ENCODE measurements at places on chromosomes 12 and 14. TPM values are rescaled to one million over a fixed set of nuclear protein-coding genes. Genes with fewer than 3 reads are reported as not detected.

GRCh38 chr12:44389038-44389437 lies 487.1 kb downstream of the NELL2 start:
- no peak for DNase-seq
- no peak overlapping the region for H3K27ac ChIP-seq
- no peaks in the 10 kb centered on the region for H3K4me1 ChIP-seq
- no peak overlapping the region for H3K4me3 ChIP-seq
- H3K27me3 ChIP-seq = no peaks in the 10 kb centered on the region
- H3K36me3 ChIP-seq = no peaks in the 10 kb centered on the region

GRCh38 chr12:46946137-46946536 lies 120.3 kb upstream of the SLC38A4 start:
- DNase-seq = no peak
- no peaks in the 10 kb centered on the region for H3K27me3 ChIP-seq
- no peaks in the 10 kb centered on the region for H3K36me3 ChIP-seq
- no peak overlapping the region for H3K27ac ChIP-seq

DNA sequence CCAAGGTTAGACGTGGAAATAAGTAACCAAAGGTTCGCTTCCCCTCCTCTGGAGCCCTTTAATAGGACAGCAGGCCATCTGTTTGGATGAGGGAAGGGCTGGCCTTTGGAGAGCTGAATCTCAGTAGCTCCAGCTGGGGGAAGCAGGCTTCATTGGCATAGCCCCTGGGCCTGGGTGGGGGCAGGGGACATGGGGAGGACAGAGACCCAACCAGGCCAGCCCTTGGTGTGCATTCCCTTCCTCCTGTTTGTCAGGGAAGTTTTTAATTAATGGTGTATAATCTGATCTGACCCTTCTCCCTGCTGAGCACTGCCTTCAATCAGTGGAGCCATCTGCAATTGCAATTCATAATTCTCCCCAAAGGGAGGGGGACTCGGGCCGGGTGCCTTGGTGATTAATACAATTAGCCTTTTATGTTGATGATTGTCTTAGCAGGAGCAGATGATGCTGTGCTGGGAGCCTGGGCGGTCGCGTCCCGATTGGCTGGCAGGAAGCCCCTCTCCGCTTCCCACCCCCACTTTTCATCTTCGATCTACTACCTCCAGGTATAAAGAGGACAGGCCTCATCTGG lies 6.4 kb downstream of the AQP6 start:
- no peaks in the 10 kb centered on the region for H3K36me3 ChIP-seq
- no peak overlapping the region for H3K4me3 ChIP-seq
- H3K4me1 ChIP-seq = peaks cover 62% of the 10 kb centered on the region

DNA sequence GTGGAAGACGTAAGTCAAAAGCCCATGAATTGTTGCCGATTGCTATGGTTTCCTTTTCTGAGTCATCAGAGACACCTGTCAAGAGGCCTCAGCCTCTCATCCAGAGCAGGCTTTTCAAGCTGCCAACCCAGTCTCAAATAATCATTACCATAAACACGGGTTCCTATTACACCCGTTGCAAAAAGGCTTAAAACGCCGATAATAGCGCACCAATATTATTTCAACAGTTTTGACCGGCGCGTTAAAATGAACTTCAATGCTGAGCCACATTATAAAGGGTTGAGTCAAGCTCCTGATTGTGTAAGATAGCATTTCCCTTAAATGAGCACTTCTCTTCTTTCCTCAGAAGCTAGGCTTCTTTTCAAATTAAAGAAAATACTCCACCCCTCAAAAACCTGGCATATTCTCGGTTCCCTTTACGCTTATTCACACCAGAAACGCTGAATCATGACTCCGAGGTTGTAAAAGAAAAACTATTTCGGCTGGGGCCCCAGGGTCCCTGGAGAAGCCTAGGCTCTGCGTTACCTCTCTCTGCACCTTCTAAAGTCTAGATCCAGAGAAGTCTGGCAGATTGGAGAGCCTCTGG lies 1.4 kb downstream of the TMTC1 start:
- H3K36me3 ChIP-seq = no peaks in the 10 kb centered on the region
- H3K27ac ChIP-seq = peak overlapping the region; percentile 79
- H3K4me3 ChIP-seq = peak overlapping the region; percentile 72
- peaks cover 11% of the 10 kb centered on the region for H3K27me3 ChIP-seq
- DNase-seq = no peak

DNA sequence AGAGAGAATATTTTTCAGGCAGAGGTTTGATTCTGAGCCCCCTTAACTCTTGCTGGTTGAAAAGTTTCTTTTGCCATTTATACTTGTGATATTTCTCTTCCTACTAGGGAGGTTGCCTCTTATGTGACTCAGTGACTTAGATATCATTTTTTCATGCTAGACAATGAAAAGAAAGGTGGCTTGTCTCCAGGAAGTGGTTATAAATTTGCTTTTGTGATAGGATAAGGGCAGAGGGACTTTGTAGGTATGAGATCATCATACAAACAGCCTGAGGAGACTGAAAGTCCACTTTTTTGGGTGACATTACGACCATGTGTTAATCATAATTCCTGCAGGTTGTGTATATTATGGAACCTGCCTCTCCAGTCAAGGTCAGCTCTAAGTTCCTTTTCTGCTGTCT lies 35.8 kb downstream of the ACSM4 start:
- no peak overlapping the region for H3K4me3 ChIP-seq
- H3K27ac ChIP-seq = no peak overlapping the region
- DNase-seq = no peak

DNA sequence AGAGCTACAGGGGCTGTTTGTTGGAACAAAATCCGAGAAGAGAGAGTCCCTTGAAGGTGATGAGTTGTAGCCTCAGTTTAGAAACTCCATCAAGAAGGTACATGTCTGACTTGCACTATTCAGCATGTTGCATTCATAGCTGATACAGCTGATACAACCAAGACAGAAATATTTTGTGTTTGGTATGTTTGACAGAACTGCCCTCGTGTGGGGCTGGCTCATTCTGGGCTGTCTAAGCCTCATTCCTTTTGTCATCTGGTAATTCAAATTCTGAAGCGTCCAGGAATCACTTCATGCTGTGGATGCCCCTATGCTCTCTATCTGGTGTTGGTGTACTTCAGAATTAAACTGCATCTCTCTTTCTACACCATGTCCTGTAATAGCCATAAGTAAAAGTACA lies 126.3 kb downstream of the ANO6 start:
- H3K36me3 ChIP-seq = no peaks in the 10 kb centered on the region
- no peaks in the 10 kb centered on the region for H3K27me3 ChIP-seq
- no peak overlapping the region for H3K27ac ChIP-seq
- no peak overlapping the region for H3K4me3 ChIP-seq
- no peaks in the 10 kb centered on the region for H3K4me1 ChIP-seq

DNA sequence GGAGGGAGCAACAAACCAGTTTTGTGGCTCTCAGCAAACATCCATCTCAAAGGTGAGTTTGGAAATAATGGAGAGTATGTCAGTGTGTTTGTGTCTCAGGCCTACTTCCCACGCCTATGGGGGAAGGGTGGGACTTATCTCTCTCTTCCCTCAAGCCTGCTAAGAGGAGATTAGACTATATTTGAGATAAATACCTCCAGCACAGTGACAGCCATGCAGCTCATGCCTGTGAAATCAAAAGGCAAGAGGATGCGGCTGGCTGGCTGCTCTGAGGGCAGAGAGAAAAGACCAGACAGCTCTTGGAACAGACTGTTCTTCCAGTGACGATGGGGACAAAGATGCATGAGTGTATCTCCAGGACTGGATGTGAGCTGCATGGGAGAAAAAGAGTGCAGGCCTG lies 14.7 kb upstream of the POC1B start:
- no peaks in the 10 kb centered on the region for H3K36me3 ChIP-seq
- peaks cover 3% of the 10 kb centered on the region for H3K4me1 ChIP-seq
- no peak for DNase-seq
- H3K4me3 ChIP-seq = no peak overlapping the region
- H3K27ac ChIP-seq = no peak overlapping the region

GRCh38 chr14:22685467-22685866 lies 41.3 kb upstream of the OR6J1 start:
- DNase-seq = no peak
- H3K27me3 ChIP-seq = no peaks in the 10 kb centered on the region
- H3K36me3 ChIP-seq = no peaks in the 10 kb centered on the region
- peaks cover 4% of the 10 kb centered on the region for H3K4me1 ChIP-seq
- H3K27ac ChIP-seq = no peak overlapping the region
- no peak overlapping the region for H3K4me3 ChIP-seq

GRCh38 chr12:6790496-6791150 lies 1.3 kb downstream of the CD4 start:
- no peak for DNase-seq
- H3K36me3 ChIP-seq = no peaks in the 10 kb centered on the region
- H3K27me3 ChIP-seq = no peaks in the 10 kb centered on the region
- H3K4me1 ChIP-seq = peaks cover 17% of the 10 kb centered on the region
- H3K27ac ChIP-seq = no peak overlapping the region

- H3K27me3 ChIP-seq = no peaks in the 10 kb centered on the region
- H3K4me3 ChIP-seq = no peak overlapping the region
- H3K27ac ChIP-seq = no peak overlapping the region
- DNase-seq = no peak
- H3K4me1 ChIP-seq = no peaks in the 10 kb centered on the region
- H3K36me3 ChIP-seq = no peaks in the 10 kb centered on the region
Observed at GRCh38 chr12:41769810-41770209, 374.9 kb downstream of the GXYLT1 start.

DNA sequence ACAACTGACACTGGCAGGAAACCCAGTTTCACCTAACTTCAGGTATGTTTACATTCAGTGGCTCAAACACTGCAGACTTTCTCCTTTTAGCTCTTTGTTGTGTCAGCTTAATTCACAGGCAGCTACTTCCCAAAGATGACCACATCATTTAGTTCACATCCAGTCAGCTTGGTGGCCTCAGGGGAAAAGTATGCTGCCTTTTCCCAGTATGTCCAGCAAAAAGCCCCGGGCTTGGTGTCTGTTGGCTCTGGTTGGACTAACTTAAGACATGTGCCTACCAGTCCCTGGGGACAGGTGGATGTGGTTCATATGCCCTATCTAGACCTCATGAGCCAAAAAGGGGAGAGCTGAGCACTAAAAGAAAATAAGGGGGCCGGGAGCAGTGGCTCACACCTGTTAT lies 56.4 kb downstream of the GOLGA5 start:
- no peaks in the 10 kb centered on the region for H3K36me3 ChIP-seq
- no peak for DNase-seq
- H3K27ac ChIP-seq = no peak overlapping the region
- no peaks in the 10 kb centered on the region for H3K27me3 ChIP-seq

DNA sequence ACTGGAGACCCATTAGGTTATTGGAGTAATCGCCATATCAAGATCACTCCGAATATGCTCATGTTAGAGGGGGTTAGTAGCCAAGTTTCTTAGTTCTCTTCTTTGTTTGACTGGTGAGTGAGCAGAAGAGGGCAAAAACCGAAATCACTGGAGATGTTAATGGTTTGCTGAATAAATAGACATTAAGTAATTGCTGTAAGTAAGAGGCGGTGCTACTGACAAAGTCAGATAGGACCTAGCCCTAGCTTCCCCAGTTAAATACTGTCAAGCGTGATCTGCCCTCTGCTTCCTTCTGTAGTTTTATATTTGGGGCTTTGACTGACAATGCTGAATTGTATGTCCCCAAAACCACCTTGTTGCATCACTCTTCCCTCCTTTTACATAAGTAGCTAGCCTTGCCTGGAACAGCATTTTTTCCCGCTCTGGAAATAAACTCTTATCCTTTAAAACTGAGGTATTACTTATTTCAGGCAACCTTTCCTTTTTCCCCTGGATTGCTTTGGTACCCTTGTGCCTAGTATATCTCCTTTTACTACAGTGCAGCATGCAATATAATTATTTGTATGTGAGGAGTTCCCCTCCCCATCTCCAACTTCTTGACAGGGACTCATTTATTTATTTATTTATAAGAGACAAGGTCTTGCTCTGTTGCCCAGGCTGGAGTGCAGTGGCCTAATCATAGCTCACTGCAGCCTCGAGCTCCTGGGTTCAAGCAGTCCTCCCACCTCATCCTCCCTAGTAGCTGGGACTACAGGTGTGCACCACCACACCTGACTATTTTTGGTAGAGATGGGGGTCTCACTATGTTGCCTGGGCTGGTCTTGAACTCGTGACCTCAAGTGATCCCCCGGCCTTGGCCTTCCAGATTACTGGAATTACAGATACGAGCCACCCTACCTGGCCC lies 1.4 kb downstream of the SNRPF start:
- peak overlapping the region; percentile 94 for H3K4me3 ChIP-seq
- H3K27ac ChIP-seq = no peak overlapping the region
- peaks cover 8% of the 10 kb centered on the region for H3K36me3 ChIP-seq

- no peak for DNase-seq
- H3K4me3 ChIP-seq = no peak overlapping the region
- peaks cover 2% of the 10 kb centered on the region for H3K36me3 ChIP-seq
- H3K27ac ChIP-seq = no peak overlapping the region
- H3K4me1 ChIP-seq = no peaks in the 10 kb centered on the region
- no peaks in the 10 kb centered on the region for H3K27me3 ChIP-seq
Observed at GRCh38 chr12:27005495-27005894, 8.7 kb downstream of the TM7SF3 start.

GRCh38 chr14:100446572-100446971 lies 123.4 kb downstream of the SLC25A47 start:
- H3K36me3 ChIP-seq = peaks cover 8% of the 10 kb centered on the region
- H3K27me3 ChIP-seq = no peaks in the 10 kb centered on the region
- no peak overlapping the region for H3K27ac ChIP-seq
- no peak overlapping the region for H3K4me3 ChIP-seq
- no peak for DNase-seq

- H3K4me3 ChIP-seq = no peak overlapping the region
- H3K36me3 ChIP-seq = peaks cover 4% of the 10 kb centered on the region
- no peaks in the 10 kb centered on the region for H3K27me3 ChIP-seq
- H3K4me1 ChIP-seq = peaks cover 77% of the 10 kb centered on the region
Observed at GRCh38 chr14:99733540-99734405, 49.7 kb downstream of the CYP46A1 start.

GRCh38 chr12:100200463-100201181 lies at the start of gene ACTR6:
ACTR6 (plus strand) TSS chr12:100200815; CDS start chr12:100200852, 37 bp downstream.
- peak within 1 kb of the TSS; percentile 93 for H3K4me3 ChIP-seq
- peaks cover 3% of the 10 kb centered on the region for H3K36me3 ChIP-seq
- peak within 1 kb of the TSS; percentile 89 for H3K27ac ChIP-seq
- DNase-seq = peak; percentile 99
- peaks cover 26% of the 10 kb centered on the region for H3K4me1 ChIP-seq
- H3K27me3 ChIP-seq = peaks cover 4% of the 10 kb centered on the region

DNA sequence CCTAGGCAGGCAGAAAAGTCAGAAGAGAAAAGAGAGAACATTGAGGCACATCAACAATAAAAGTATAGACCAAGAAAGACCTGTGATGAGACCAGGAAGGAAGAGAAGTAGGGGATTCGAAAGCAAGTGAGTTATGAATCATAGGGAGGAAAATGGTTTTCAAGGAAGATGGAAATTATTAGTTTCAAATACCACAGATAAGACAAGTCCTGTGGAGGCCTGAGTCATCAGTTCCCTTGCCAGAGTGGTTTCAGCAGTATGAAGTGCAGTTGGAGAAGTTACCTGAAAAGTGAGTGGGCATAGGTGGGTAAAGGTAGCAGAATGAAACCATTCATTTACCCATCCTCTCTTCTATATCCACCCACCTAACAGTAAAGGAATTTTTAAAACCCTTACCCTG lies 25.2 kb upstream of the TSPAN8 start:
- no peaks in the 10 kb centered on the region for H3K27me3 ChIP-seq
- no peaks in the 10 kb centered on the region for H3K36me3 ChIP-seq
- no peaks in the 10 kb centered on the region for H3K4me1 ChIP-seq

The IAPP gene
- polyA plus RNA-seq = 0.30 TPM

The MGP gene
- 28.7 TPM for polyA plus RNA-seq

The ART4 gene
- polyA plus RNA-seq = not detected

The NANOG gene
- polyA plus RNA-seq = 0.19 TPM

The DIO3 gene
- 0.35 TPM for polyA plus RNA-seq

The PLEKHG7 gene
- not detected for polyA plus RNA-seq

All from spinal cord (tissue), 10 donors.